SJSA1 (cell line): ENCODE measurements at places on chromosomes 2 and 18. TPM values are rescaled to one million over a fixed set of nuclear protein-coding genes. Genes with fewer than 3 reads are reported as not detected.

- no peak for DNase-seq
These were observed 151.9 kb upstream of the PELI1 start for GRCh38 chr2:64296140-64296480.

DNA sequence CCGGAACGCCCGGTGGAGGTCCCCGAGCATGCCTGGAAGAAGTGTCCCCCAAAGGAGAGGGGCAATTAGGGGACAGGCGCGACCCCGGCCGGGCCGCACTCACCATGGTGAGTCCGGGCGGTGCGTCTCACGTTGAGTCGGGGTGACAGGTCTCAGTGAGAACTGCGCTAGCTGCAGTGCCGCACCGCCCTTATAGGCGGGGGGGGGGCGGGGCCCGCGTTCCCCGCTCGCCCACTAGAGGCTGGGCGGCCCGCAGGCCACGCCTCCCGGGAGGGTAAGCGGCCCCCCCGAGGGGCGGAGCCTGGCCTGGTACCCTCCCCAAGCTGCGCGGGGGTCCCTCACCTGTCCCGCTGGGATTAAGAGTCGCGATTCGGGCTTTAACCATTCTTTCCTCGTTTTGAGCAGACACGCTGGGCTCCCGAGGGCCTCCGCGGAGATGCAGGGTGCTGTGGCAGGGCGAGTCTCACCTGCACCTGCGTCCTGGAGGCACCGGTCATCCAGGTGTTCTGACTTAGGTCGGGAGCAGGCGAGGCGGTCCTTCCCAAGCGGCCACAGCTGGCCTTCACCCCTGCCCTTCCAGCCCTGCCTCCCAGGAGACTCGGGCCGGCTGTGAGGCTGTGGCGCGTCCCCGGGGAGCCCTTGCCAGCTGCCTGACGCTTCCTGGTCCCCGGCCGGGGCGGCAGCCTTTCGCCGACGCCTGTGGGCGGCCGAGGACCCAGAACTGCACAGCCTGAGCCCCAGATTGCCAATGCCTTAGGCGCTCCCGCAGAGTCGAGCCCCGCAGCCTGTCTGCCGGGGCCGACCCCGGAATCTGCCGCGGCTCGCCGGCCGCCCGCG, at the start of gene TUBA4A:
Gene TUBA4A, minus strand, starts transcription at position 166 of the 837 bp plus-strand sequence. Its CDS starts 60 bp downstream, at position 106.
- DNase-seq: no peak

Gene GPR45
- 0.16 and 0.29 TPM in 2 replicates for total RNA-seq

DNA sequence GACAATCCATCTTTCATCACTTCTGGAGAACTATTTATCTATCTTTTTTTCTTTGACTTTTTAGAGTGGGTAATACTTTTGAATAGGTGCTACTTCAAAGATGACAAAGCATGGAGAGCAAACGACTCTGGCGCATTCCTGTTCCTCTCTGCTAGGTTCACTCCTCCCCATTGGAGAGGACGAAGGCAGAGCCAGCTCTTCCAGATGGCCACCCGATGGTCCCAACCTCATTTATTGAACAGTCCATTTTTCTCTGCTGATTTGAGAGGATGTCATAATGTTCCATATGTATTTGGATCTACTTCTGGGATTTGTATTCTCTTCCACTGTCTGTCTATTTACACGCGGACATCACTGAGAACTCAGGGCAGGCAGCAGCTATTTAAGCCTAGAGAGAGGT, 284.3 kb upstream of the CXCR4 start:
- DNase-seq: no peak

GRCh38 chr2:100898035-100898665, 78.2 kb downstream of the NPAS2 start:
- no peak for DNase-seq

GRCh38 chr2:176156301-176156806, 753 bp upstream of the HOXD3 start:
- DNase-seq: no peak

- no peak for DNase-seq
These were observed 339 bp downstream of the ACAA2 start for GRCh38 chr18:49813069-49813318.

DNA sequence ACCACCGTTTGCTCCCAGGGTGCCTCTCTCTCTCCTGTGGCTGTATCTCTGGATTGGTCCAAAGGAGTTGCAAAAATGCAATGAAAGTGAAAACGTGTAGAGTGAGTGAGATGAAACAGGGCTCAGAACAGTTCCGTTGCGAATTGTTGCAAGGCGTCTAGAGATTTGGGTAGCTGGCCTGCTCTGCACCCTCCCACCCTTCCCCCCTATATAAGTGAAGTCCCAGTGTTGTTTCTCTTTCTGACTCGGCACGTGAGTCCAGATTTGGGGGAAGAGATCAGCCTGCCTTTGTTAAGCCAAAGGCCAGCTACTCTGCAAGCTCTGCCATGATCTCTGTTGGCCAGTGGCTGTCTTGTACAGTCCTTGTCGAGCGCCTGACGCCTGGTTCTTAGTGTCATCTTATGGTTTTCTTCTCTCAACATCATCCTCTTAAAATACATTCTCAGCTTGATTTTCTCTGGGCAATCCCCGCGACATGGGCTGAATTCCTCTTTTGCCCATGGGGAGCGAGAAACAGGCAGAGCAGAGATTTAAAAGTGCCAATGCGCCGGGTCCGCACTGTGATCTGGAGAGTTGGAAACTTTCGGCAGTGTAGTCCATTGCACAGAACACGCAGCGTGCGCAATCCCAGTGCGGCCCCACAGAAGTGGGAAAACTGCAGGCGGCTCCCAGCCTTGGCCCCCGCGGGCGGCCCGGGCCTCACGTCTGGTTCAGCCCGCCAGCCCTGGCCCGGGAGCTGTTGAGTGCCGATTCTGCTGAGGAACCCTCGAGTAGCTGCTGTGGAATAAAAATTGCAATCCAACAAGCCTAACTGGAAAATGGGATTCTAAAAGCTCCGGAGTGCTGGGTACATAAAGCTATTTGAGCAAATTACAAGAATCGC, 9.3 kb downstream of the MEIS1 start:
- no peak for DNase-seq

Gene CD8B2
- not detected in 2 replicates for total RNA-seq

- DNase-seq: peak; percentile 29
These were observed 644 bp downstream of the ABCG5 start for GRCh38 chr2:43837831-43838559.

DNA sequence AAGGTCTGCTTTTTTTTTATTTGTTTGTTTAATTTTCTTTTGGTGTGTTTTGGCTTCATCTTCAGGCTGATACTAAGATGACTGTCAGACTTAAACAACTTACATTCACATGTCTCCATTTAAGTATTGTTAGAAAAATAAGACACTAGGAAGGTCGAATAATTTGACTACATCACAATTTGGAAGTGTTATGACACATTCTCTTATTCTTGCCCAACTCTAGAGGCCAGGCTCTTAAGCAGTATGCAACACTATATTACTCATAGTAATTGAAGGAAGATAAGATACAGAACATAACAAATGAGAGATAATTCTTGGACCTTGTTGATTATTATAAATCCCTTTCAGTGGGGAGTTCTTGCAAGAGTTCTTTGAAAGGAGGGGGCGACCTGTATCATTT, 295.3 kb upstream of the COL3A1 start:
- no peak for DNase-seq

- DNase-seq: no peak
These were observed 7.6 kb downstream of the ESPNL start for GRCh38 chr2:238107525-238108422.
